T-helper 17 cell (primary cell): ENCODE measurements at places on chromosomes 4 and X.

GRCh38 chr4:83556006-83556707 is 20.2 kb downstream of the GPAT3 start:
- H3K36me3 ChIP-seq, result no peaks in the 10 kb centered on the region
- H3K27me3 ChIP-seq, result no peaks in the 10 kb centered on the region
- DNase-seq, result no peak
- H3K27ac ChIP-seq, result no peak overlapping the region
- peaks cover 17% of the 10 kb centered on the region for H3K4me1 ChIP-seq
- H3K4me3 ChIP-seq, result no peak overlapping the region

DNA sequence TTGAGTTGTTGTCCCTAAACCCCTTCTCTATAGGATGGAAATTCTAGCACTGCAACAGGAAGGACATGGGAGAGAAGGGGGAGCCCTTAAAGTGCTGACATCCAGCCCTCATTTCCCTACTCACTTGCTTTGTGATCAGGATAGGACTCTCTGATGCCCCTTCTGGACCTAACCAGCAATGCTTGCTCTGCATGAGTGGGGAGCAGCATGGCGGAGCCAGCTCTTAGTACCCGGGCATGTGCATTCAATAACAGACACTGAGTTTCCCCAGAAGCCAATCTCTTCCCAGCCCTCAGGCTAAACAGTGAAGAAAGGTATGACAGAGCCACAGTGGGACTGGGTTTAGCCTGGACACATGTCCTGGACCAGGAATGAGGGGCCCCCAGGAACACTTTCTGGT is 14.0 kb downstream of the SOD3 start:
- H3K4me3 ChIP-seq, result no peak overlapping the region
- DNase-seq, result no peak
- no peaks in the 10 kb centered on the region for H3K4me1 ChIP-seq
- H3K36me3 ChIP-seq, result no peaks in the 10 kb centered on the region
- no peak overlapping the region for H3K27ac ChIP-seq

GRCh38 chrX:68732906-68733493 is 85.5 kb downstream of the STARD8 start:
- H3K4me3 ChIP-seq, result no peak overlapping the region
- H3K27me3 ChIP-seq, result peaks cover 4% of the 10 kb centered on the region
- peak; percentile 56 for DNase-seq
- H3K27ac ChIP-seq, result no peak overlapping the region

DNA sequence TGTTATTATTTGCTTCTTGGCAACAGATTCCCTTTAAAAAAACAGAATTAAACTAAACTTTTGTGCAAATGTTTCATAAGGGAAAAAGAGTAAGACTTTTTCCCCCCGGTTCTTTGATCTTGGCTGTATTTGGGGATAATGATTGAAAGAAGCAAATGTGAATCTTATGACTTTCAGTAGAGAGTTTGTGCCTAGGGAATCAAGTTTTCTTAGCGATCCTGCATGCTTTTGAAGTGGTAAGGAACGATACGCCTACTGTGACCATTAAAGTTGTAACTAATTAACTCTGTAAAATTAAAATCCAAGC is 9.0 kb downstream of the ATP10D start:
- peaks cover 2% of the 10 kb centered on the region for H3K36me3 ChIP-seq
- H3K4me3 ChIP-seq, result no peak overlapping the region
- no peak for DNase-seq
- H3K27ac ChIP-seq, result no peak overlapping the region

GRCh38 chr4:13535708-13536361 is 8.5 kb downstream of the NKX3-2 start:
- peaks cover 92% of the 10 kb centered on the region for H3K27me3 ChIP-seq
- no peak for DNase-seq
- peaks cover 4% of the 10 kb centered on the region for H3K36me3 ChIP-seq
- H3K4me3 ChIP-seq, result peak overlapping the region; percentile 66

GRCh38 chr4:578451-579443 is 2.7 kb upstream of the TMEM271 start:
- H3K27me3 ChIP-seq, result peaks cover 56% of the 10 kb centered on the region
- H3K36me3 ChIP-seq, result no peaks in the 10 kb centered on the region
- no peak overlapping the region for H3K4me3 ChIP-seq

- H3K27me3 ChIP-seq, result no peaks in the 10 kb centered on the region
- H3K36me3 ChIP-seq, result no peaks in the 10 kb centered on the region
- H3K4me1 ChIP-seq, result no peaks in the 10 kb centered on the region
Observed at GRCh38 chrX:142671036-142671435, 354.7 kb upstream of the SPANXN4 start.

DNA sequence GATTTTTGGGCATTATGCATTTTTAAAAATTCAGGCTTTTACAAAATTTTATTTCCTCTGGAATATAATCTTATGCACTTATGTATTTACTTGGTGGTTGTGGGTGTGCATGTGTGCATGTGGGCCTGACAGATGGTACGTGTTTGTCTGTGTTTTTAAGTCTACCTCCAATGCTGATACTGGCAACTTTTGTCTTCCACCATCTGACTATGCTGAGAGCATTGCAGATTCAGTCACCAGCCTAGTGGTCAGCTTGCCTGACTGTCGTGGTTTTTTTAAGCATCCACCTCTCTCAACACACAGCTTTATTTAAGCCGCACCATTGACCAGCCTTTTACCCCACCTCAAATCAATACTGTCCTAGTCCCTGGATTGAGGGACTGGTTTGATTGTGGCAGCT is 37.1 kb downstream of the FSTL5 start:
- H3K27me3 ChIP-seq, result no peaks in the 10 kb centered on the region
- no peak for DNase-seq
- H3K36me3 ChIP-seq, result no peaks in the 10 kb centered on the region

GRCh38 chr4:184958923-184959210 is 59.4 kb upstream of the HELT start:
- H3K4me1 ChIP-seq, result peaks cover 4% of the 10 kb centered on the region
- H3K36me3 ChIP-seq, result no peaks in the 10 kb centered on the region
- H3K4me3 ChIP-seq, result no peak overlapping the region
- DNase-seq, result no peak
- H3K27me3 ChIP-seq, result peaks cover 14% of the 10 kb centered on the region

- no peaks in the 10 kb centered on the region for H3K36me3 ChIP-seq
- no peaks in the 10 kb centered on the region for H3K27me3 ChIP-seq
- no peak overlapping the region for H3K4me3 ChIP-seq
Observed at GRCh38 chrX:39841604-39842003, 256.2 kb downstream of the BCOR start.

GRCh38 chr4:143225167-143225566 is 40.5 kb downstream of the USP38 start:
- no peak overlapping the region for H3K4me3 ChIP-seq
- no peaks in the 10 kb centered on the region for H3K36me3 ChIP-seq
- DNase-seq, result no peak

GRCh38 chr4:55979562-55979961 is 30.8 kb downstream of the CEP135 start:
- H3K36me3 ChIP-seq, result peaks cover 24% of the 10 kb centered on the region
- H3K4me1 ChIP-seq, result peaks cover 13% of the 10 kb centered on the region
- no peak overlapping the region for H3K27ac ChIP-seq
- no peak overlapping the region for H3K4me3 ChIP-seq
- H3K27me3 ChIP-seq, result no peaks in the 10 kb centered on the region
- no peak for DNase-seq

DNA sequence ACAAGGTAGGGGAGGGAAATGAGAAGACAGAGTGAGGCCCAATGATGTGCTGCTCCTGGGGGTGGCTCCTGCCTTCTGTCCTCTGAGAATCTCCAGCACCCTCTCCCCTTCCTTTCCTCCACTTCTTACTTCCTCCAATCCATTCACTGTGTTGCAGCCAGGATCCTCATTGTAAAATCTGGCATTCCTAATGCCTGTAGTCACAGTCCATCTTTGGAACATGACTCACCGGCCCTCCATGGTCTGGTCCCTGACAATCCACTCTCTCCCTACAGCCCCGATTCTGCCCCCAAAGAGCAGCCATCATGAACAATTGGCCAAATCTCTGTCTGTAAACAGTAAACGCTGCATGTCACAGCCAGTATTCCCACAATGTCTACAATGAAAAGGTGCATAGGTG is 72.9 kb downstream of the CLNK start:
- no peak for DNase-seq
- H3K27me3 ChIP-seq, result peaks cover 16% of the 10 kb centered on the region

- H3K4me1 ChIP-seq, result peaks cover 7% of the 10 kb centered on the region
- H3K27ac ChIP-seq, result no peak overlapping the region
- no peak for DNase-seq
- H3K36me3 ChIP-seq, result no peaks in the 10 kb centered on the region
- H3K27me3 ChIP-seq, result peaks cover 17% of the 10 kb centered on the region
Observed at GRCh38 chr4:8616831-8617230, 24.3 kb downstream of the CPZ start.

GRCh38 chr4:27276307-27277073 is 415.8 kb downstream of the STIM2 start:
- no peaks in the 10 kb centered on the region for H3K27me3 ChIP-seq
- no peaks in the 10 kb centered on the region for H3K4me1 ChIP-seq
- no peak overlapping the region for H3K4me3 ChIP-seq

- H3K36me3 ChIP-seq, result peaks cover 7% of the 10 kb centered on the region
- no peak overlapping the region for H3K4me3 ChIP-seq
- H3K27ac ChIP-seq, result no peak overlapping the region
Observed at GRCh38 chrX:53089925-53090324, 4.0 kb upstream of the KANTR start.

GRCh38 chr4:86019906-86020305 is 339.9 kb downstream of the MAPK10 start:
- no peak overlapping the region for H3K27ac ChIP-seq
- H3K27me3 ChIP-seq, result no peaks in the 10 kb centered on the region
- no peaks in the 10 kb centered on the region for H3K4me1 ChIP-seq
- no peak for DNase-seq
- no peaks in the 10 kb centered on the region for H3K36me3 ChIP-seq

DNA sequence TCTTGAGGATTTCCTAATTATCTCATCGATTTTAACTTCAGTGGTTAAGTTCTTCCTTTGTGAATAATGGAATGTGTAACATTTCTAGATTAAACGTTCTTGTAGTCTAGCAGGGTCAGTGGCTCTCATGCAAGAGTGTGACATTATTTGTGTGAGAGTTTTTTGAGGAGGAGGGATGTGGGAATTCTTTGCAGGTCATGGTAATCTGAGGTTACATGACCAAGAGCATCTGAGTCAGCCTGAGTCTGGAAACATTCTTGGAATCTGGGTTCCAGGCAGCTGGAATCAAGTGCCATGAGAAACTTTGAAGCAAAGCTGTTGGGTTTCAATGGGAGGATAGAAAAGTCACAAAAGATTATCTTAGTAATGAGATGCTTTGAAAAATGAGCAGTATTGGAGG is 49.5 kb downstream of the GK start:
- no peaks in the 10 kb centered on the region for H3K36me3 ChIP-seq
- H3K4me1 ChIP-seq, result no peaks in the 10 kb centered on the region
- no peak overlapping the region for H3K4me3 ChIP-seq
- H3K27ac ChIP-seq, result no peak overlapping the region
- DNase-seq, result no peak

GRCh38 chr4:2714061-2714770 is 41.9 kb downstream of the TNIP2 start:
- peak overlapping the region; percentile 62 for H3K4me3 ChIP-seq
- no peak for DNase-seq
- no peaks in the 10 kb centered on the region for H3K27me3 ChIP-seq
- no peaks in the 10 kb centered on the region for H3K36me3 ChIP-seq
- H3K4me1 ChIP-seq, result peaks cover 13% of the 10 kb centered on the region

GRCh38 chr4:119264743-119265142 is 52.2 kb downstream of the USP53 start:
- no peaks in the 10 kb centered on the region for H3K4me1 ChIP-seq
- peaks cover 4% of the 10 kb centered on the region for H3K36me3 ChIP-seq
- H3K27ac ChIP-seq, result no peak overlapping the region
- H3K27me3 ChIP-seq, result no peaks in the 10 kb centered on the region

DNA sequence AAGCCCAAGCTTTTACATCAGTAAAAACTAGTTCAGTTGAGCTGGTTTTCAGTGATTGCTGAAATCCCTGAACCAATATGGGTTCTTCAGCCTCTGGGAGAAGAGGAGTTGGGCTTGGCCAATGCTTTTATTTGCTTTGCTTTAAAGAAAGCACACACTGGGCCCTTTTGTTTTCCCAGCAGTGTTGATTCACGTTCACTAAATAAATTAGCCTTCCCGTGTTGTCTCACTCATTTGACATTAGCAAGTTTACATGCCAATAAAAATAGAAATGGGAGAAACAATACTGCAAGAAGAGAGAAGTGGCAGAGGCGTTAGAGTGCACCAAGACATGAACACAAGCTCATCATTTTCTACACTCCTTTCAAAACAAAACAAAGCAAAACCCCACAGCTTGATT is 136.2 kb downstream of the SHROOM3 start:
- H3K4me3 ChIP-seq, result no peak overlapping the region
- H3K27ac ChIP-seq, result no peak overlapping the region
- peaks cover 2% of the 10 kb centered on the region for H3K36me3 ChIP-seq
- no peak for DNase-seq

DNA sequence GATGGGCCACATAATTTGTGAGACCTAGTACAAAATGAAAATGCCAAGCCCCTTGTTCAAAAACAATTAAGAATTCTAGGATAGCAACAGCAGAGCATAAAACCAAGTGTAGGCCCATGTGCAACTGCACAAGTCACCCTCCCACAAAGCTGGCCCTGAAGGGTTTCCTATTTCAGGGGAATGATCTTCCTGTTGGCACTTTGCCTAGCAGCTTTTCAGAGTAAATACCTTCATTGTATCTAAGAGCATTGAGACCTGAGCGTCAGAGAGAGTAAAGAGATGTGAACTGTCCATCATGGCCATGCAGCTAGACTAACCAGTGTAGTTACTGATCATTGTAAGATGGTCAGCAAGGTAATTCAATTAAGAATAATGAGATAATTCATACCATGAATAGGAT is 113.6 kb downstream of the CNKSR2 start:
- no peak overlapping the region for H3K27ac ChIP-seq
- no peaks in the 10 kb centered on the region for H3K27me3 ChIP-seq
- H3K4me1 ChIP-seq, result no peaks in the 10 kb centered on the region
- no peak overlapping the region for H3K4me3 ChIP-seq
- H3K36me3 ChIP-seq, result no peaks in the 10 kb centered on the region

- H3K4me3 ChIP-seq, result no peak overlapping the region
- H3K4me1 ChIP-seq, result no peaks in the 10 kb centered on the region
- peaks cover 5% of the 10 kb centered on the region for H3K36me3 ChIP-seq
- no peak for DNase-seq
Observed at GRCh38 chr4:109319156-109319555, 16.7 kb upstream of the COL25A1 start.

DNA sequence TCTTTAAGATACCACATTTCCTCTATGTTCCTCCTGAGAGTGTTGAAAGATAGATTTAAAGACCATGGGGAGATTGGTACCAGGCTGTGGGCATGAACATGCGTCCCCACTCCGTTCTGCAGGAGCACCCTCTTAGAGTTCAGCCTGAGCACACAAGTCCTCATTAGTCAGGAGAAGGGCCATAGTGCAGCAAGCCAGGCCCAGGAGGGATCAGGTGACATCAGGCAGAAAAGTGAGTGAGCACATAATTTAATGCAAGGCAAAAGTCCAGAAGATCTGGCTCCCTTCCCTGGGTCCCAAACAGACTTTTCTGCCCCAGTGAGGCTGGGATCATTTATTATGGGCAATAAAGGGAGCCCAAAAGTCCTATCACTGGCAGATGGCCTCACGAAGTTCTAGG is 263.7 kb upstream of the AGTR2 start:
- H3K4me3 ChIP-seq, result no peak overlapping the region
- no peak overlapping the region for H3K27ac ChIP-seq
- no peaks in the 10 kb centered on the region for H3K27me3 ChIP-seq
- DNase-seq, result no peak
